Mononuclear cell (primary cell): ENCODE measurements at places on chromosomes 7 and 10. TPM values are rescaled to one million over a fixed set of nuclear protein-coding genes. Genes with fewer than 3 reads are reported as not detected.

The TFR2 gene
- 0.31 TPM for total RNA-seq

The POM121L12 gene
- not detected for total RNA-seq

The RADIL gene
- not detected for total RNA-seq

The FAM131B gene
- 0.84 TPM for total RNA-seq

The IDI2 gene
- not detected for total RNA-seq
